ENCODE measurements at places on chromosomes 13 and 19.

DNA sequence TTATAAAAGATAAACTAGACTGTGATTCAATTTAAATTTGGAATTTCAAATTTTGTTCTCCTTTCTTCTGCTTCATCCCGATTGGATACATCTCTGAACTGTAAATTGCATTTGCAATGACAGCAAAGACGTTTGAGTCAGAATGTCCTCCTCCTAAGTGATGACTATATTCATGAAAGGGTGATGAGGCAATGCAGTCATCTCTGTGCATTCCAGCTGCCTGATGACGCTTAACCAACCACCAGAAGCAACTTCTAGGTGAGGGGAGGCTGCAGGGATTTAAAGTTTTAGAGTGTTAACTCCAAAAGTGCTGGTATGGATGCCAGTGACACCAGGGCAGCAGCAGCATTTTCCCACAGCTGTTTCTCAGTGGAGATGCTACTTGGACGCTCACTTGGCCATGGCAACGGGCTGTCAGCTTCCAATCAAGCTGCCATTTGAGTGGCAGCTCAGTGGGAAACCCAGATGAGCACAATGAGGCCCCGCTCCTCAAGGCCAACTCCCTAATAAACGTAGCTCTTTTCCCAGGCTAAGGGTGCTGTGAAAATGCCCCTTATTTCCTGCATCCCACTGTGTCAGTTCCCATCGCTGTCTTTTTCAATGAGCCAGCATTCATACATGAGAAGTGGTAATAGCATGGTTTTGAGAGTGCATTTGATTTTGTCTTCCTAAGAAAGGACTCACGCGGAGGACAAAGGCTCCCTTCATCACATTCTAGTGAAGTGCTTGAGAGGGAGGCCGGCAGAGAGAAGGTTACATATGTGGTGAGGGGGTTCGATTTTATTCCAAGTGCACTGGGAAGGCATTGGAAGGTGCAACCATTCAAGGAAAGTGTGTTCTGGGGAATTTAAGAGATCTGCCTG is 45.2 kb upstream of the AMER2 start:
- DNase-seq, result peak; percentile 91

DNA sequence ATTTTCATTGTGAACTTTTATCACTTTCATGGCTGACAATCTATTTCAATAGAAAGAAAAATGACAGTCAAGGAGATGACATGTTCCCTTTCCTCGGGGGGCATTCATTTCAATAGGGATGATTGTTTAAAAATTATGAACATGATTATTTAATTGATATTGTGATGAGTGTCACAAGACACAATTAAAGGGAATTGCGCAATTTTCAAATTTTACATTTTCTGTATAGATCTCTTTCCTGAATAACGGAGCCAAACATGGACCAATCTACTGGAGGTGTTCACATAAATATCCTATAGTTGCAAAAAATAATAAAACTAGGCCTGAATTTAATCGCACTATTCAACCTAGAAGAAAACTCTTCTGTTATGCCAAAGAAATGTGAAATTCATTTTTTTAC is 1274.6 kb downstream of the SLITRK5 start:
- no peak for DNase-seq

DNA sequence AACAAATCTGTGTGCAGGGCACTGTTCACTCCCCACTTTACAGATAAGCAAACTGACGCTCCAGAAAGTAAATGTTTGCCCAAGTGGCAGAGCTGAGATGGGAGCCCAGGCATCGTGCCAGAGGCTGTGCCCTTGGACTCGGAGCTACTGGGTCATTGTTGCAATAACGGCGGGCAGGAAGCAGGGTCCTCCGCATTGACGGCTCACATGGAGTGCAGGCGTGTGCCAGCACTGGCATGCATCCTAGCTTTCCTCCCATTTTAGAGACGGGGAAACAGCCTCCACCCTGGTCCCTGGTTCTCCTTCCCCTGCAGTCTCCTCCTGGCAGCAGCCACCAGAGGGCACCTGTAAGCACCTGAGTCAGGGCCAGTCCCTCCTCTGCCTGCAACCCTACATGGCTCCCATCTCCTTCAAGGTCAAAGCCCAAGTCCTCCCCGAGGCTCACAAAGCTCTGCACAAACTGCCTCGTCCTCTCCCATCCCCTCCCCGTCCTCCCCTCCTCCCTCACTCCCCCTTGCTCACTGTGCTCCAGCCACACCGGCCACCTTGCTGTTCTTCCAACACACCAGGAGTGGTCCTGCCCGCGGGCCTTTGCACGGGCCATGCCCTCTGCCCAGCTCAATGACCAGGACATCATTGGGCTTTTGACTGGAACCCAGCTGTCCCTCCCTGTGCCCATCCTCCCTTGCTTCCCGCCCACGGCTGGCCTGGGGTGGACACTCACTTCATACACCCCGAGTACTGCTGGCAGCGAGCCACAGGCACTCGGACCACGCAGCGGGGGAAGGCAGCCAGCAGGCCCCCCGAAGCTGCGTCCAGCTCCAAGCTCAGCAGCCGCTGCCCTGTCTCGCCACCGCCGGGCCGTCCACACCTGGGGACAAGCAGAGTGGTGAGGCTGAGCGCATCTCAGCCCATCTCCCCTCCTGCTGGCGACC is 7.7 kb upstream of the LRG1 start:
- DNase-seq, result no peak

DNA sequence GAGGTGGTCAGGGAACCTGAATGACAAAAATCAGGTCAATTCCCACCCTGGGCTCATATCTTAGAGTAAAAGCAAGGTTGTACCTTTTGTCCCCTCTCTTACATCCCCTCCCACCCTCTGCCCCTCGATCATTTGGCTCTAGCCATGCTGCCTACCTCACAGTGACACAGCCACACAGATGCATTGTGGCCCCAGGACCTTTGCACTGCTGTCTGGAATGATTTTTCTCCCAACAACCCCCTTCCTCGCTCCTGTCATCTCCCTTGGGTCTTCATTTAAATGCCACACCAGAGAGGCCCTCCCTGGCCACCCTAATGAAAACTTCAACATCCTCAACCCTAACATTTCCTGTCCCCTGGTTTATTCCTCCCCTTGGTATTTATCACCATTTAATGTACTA is 4.3 kb downstream of the MYH14 start:
- DNase-seq, result no peak

DNA sequence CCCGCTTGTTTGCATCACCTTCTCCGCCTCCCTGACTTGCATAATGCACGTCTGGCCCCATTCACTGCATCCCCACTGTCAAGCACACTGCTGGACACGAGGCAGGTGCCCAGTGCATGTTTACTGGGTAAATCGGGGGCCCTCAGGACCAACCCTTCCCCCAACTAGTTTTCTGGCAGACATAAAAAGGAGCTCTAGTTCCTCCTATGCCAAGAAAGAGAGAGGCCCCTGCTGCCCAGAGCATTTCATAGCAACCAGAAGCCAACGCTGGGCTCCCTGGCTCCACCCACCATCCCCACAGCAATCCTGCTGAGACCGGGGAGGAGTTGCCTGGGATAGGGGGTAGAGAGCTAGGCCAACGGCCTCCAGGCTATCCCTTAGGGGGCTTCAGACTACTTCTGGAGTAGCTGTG is 23.2 kb downstream of the ANKRD27 start:
- DNase-seq, result no peak

GRCh38 chr13:23470790-23471614 is 37.5 kb upstream of the SACS start:
- DNase-seq, result no peak

DNA sequence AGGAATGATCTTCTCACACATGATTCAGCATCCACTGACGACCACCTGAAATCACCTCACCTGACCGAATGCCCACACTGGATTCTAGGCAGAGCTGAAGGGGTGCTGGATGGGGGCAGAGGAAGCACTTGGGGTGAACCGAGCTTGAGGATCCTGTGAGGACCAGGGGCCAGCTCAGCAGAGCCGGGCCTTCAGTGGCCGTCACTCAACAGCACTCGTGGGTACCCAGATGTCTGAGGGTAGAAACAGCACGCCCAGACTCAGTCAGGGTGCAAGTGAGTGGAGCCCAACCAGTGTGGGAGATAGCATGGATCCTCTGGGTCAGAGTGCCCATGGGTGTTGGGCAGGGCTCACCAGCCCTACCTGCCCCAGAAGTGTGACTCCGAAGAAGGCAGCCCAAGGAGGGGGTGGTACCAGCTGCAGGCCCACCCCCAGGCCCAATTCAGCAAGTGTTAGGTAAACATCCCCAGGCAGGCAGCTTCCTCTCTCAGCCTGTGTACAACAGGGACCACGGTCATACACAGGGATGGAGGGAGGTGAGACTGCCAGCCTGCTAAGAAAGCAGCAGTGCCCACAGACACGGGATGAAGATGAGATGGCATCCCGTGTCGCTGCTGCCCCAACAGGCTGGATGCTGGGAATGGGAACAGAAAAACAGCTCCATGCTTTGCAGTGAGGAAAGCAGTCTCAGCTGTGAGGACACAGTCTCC is 16.6 kb downstream of the GJA3 start:
- DNase-seq, result no peak

DNA sequence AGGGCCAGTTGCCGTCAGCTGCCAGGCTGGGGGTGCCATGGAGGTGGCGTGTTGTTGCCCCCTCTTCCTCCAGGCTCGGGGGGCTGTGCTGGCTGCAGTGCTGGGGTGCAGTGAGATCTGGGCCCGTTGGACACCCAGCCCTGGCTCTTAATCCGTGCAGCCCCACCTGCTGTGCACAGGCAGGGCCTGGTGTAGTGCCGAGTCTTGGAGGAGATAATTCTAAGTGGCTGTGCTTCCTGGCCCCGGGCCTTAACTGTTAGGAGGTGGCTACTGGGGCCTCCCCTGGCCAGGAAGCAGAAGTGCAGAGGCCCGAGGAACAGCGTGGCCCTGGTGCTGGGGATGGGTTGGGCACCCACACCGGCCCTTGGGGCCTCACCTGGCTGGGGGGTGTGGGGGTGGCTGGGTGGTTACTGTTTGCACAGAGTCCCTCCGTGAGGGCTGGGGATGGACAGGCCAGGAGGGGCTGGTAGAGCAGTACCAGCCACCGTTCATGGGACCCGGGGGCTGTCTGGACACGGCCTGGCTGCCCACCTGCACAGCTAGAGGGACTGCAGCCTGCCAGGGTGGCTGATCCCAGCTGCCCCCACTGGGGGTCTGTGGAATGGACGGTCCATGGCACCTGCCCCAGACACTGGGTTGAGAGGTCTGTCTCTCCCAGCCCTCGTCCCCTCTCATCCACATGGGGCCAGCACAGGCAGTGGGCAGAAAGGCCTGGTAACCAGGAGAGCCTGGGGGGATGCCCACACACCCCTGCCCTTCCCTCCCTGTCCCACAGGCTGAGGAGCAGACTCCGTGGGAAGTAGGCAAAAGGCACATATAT is 3.3 kb downstream of the GPX4 start:
- no peak for DNase-seq

- no peak for DNase-seq
Observed at GRCh38 chr19:11257846-11258380, 4.4 kb downstream of the DOCK6 start.

DNA sequence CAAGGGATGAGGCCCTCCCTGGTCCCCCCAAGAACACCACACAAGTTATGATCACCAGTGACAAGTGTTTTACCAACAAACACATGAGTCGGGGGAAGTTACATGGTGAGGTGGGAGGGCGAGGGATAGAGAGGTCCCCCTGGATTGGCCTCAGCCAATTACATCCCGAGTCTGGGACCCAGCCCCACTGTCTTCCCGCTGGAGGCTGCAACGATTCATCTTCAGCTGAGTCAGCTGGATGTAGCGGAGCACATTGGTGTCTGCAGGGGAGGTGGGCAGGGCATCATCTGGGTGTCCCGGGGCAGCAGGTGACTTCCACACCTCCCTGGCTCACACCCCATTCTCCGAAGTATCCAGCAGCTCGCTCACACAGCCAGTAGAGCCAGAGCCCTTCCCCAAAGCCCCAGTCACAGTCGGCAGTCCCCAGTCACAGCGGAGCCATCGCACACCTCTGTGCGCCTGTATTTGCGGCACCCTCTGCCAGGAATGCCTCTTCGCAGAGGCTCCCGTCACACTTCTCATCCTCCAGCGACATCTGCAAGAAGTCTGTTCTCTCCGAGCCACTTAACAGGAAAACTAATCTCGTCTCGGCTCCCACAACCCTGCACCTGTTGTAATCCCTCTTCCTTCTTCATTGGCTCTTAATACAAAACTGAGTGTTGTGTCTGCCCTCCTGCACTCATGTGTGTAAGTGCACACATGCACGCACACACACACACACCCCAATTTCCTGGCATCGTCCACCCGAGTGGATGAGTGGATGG is 2.0 kb downstream of the TTC9B start:
- no peak for DNase-seq

- DNase-seq, result no peak
Observed at GRCh38 chr13:75225288-75226032, 256.5 kb downstream of the TBC1D4 start.

- no peak for DNase-seq
Observed at GRCh38 chr19:54952591-54953344, 5.4 kb upstream of the NLRP7 start.

DNA sequence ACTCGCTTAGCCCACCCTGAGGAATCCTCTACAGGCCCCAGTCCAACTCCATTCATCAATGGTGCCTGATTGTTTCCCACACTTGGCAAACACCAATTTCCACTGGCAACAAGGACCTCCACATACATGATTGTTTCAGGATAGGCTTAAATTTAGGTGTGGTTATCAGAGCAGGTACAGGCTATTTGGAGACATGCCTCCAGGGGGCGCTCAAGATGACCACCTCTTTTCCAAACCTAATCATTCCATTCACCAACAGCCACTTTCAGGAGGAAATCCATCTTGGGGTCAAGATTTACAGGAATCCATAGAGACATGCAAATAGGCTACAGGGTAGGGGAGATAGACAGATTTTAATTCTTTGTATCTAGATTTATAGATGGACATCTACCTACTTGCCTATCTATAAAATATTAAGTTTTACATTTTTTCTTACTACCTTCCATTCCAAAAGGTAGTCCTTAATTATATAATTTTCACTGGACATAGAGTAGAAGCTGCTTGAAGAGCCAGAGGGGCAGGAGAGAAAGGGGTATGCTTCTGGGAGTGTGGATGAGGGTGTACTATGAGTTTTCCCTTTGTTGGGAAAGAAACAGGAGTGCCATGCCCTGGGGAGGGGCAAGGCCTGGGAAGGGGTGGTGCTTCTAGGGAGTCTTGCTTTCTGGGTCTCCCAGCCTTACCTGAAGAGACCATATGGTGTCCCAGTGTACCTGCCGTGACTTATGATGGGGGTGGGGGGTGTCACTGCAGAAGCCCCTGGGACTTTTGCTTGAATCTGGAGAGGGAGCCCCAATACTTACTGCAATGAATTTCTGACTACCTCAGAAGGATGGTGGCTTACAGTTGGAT is 14.1 kb upstream of the PCDH8 start:
- DNase-seq, result peak; percentile 2

- no peak for DNase-seq
Observed at GRCh38 chr13:63448692-63449091, 2033.0 kb upstream of the PCDH20 start.

- DNase-seq, result no peak
Observed at GRCh38 chr13:112815871-112816270, 126.0 kb downstream of the ATP11A start.

GRCh38 chr19:57651654-57651996 is 17.1 kb upstream of the ZSCAN4 start:
- no peak for DNase-seq

DNA sequence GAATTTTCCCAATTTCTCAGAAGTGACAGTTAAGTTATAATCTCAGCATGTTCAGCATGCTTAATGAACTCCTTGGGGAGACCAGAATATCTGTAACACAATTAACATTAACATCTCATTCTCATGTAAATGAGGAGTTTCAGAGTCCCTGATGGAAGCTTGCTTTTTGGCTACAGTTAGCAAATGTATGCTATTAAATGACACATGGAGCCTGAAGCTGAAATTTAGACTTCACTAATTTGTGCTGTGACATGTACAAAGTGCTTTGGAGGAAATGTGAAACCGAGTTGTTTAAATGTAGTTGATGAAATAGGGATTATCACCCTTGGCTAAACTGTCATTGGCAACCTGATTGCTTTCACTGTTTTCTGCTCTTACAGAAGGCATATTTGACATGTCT is 2265.1 kb upstream of the PCDH20 start:
- no peak for DNase-seq

Measured in kidney glomerular epithelial cell (primary cell).